ENCODE measurements at places on chromosomes 16 and 17.
A peak's percentile ranks its signal among the peaks of the same experiment; 100 is the strongest.

DNA sequence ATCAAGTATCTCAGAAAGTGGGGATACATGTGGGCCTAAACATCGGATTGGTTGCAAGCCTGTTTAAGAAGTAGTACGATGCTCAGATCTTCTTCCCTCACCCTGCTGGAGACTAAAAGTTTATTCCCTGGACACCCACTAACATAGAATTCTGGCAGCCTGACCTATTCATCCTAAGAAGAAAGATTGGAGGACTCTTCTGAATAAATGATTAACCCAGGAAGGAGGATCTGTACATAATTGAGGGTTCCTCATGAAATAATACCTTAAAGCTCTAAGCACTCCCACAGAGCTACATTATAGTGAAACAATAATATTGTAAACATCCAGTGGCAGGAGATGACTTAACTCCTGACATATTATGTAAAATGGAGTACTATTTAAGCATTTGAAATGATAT is 111.7 kb downstream of the NLK start:
- DNase-seq, result no peak

DNA sequence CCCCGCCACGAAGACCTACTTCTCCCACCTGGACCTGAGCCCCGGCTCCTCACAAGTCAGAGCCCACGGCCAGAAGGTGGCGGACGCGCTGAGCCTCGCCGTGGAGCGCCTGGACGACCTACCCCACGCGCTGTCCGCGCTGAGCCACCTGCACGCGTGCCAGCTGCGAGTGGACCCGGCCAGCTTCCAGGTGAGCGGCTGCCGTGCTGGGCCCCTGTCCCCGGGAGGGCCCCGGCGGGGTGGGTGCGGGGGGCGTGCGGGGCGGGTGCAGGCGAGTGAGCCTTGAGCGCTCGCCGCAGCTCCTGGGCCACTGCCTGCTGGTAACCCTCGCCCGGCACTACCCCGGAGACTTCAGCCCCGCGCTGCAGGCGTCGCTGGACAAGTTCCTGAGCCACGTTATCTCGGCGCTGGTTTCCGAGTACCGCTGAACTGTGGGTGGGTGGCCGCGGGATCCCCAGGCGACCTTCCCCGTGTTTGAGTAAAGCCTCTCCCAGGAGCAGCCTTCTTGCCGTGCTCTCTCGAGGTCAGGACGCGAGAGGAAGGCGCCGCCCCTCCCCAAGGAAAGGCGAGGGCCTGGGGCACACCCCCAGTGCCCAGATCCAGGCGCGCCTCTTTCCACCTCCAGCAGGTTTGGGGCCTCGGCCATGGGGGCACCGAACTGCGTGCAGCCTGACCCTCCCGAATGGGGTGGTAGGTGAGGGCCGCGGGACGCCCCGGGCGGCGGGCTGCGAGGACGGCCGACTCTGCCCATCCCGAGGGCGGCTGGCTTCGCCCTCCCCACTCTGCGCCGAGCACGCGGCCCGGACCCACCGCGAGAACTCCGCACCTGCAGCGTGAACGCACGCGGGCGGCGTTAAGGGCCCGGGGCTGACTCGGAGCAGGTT is 664 bp downstream of the HBQ1 start:
- DNase-seq, result peak; percentile 67

GRCh38 chr16:78218856-78219651 is 119.6 kb downstream of the WWOX start:
- DNase-seq, result no peak

DNA sequence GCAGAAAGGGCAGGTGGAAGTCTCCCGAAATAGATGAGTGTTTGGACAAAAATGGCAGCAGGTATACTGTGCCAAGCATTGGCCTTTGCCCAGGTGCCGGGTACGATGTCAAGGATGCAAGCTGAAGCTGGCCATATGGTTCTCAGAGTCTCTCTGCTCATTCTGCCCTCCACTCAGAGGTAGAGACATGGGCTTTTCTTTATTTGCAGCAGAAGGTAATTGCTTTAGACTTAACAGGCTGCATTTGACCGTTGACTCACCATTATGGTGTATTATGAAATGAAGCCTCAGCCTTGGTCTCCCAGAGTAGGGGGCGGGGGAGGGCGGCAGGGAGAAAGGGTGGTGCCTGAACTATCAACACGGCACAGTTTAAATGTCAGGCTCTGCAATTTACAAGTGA is 969.1 kb upstream of the EEF2KMT start:
- DNase-seq, result no peak

DNA sequence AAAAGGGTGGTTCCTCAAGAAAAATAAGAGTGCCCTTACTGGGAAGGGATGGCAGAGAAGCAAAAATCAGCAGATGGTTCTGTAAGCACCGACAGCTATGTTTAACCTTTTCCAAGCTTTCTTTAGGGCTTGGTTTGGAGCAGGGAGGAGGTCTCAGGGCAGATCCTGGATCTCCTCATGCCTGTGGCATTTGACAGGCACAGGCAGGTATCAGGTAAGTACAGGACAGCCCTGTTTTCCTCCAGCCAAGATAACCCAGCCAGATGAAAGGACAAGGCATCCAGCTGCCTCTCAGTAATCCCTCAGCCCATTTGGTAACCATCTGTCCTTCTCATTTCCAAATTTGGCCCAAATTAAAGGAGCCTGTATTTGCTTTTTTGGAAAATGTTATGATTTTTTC is 141.5 kb downstream of the TOX3 start:
- no peak for DNase-seq

DNA sequence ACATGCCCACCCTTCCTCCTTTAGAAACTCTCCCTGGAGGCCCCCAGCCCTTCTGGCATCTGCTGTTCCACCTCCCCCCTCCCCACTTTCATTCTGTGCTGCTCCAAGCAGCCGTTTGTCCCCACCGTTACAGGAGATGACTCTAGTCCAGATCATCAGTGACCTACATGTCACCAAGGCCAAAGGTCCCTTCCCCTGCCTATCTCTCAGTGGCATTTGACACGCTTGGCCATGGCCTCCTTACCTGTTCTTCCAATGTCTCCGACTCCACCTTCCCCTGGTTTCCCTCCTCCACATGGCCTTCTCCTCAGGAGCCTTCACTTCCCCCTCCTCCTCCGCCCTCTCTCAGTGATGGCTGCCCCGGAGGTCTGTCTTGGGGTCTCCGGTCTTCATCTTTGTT is 9.4 kb downstream of the TMEM92 start:
- no peak for DNase-seq

DNA sequence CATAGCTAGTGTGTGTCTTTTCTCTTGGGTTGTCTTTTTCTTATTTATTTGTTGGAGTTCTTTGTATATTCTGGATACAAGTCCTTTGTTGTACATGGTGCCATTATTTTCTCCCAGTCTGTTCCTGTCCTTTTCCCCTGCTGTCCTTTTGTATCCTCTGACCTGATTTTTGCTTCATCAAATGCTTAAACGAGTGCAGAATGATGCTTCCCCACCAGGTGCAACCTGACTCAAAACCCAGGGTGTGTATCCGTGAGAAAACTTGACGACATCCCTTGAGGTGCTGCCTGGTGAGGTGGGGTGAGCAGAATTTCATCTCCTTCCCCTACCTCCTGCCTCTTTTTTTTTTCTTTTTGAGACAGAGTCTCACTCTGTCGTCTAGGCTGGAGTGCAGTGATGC is 88.6 kb downstream of the NTN1 start:
- DNase-seq, result no peak

- peak; percentile 10 for DNase-seq
Measured at GRCh38 chr16:72404299-72404698, 232.3 kb upstream of the PMFBP1 start.

All from fibroblast of skin of right biceps (primary cell).